ENCODE measurements at places on chromosomes 16 and 17.

DNA sequence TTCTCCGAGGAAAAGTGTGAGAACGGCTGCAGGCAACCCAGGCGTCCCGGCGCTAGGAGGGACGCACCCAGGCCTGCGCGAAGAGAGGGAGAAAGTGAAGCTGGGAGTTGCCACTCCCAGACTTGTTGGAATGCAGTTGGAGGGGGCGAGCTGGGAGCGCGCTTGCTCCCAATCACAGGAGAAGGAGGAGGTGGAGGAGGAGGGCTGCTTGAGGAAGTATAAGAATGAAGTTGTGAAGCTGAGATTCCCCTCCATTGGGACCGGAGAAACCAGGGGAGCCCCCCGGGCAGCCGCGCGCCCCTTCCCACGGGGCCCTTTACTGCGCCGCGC is at the start of gene ERBB2:
TSS of gene ERBB2 (plus strand) at position 247 of the 330 bp plus-strand sequence. CDS start 175 bp downstream, outside the sequence.
- DNase-seq = peak; percentile 83

- DNase-seq = no peak
Measured at GRCh38 chr17:55354941-55355340, 66.7 kb downstream of the MMD start.

- DNase-seq = peak; percentile 18
Measured at GRCh38 chr16:78925083-78925767, 675.3 kb downstream of the MAF start.

- DNase-seq = no peak
Measured at GRCh38 chr17:81404558-81405165, 9.4 kb downstream of the BAHCC1 start.

DNA sequence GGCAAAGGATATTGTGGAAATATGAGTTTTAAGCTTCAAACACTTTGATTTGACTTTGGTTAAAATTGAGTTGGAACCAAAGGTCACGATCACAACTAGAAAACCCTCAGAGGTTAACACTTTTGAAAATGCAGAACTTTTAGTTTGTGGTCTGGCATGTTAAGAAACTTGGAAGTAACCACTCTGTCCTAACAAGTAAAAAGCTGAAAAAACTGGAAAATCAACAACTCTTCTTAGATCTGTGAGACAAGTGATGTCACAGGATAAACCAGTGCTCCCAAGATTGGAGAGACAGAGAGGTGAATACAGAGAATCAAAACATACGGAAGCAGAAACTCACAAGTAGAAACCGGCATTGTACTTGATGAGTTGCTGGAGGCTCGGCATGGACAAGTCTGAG is 17.4 kb downstream of the MFSD6L start:
- no peak for DNase-seq

DNA sequence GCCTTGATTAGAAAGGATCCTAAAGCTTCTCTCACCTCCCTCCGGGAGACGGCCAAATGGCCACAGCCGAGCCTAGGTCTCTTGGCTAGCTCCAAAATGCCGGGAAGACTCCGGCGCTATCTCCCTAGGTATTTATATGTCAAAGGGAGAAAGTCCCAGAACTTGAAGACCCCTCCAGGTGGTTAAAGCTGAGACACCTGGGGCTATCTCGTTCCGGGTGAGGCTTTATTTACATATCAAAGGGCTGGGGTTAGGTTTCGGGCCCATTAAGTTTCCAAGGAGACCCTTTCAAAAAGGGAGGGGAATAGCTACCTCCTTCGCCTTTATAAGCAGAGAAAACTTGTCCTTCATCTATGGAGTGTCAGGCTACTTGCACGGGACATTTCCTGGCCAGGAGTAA is 70.9 kb upstream of the KIFC3 start:
- DNase-seq = no peak

DNA sequence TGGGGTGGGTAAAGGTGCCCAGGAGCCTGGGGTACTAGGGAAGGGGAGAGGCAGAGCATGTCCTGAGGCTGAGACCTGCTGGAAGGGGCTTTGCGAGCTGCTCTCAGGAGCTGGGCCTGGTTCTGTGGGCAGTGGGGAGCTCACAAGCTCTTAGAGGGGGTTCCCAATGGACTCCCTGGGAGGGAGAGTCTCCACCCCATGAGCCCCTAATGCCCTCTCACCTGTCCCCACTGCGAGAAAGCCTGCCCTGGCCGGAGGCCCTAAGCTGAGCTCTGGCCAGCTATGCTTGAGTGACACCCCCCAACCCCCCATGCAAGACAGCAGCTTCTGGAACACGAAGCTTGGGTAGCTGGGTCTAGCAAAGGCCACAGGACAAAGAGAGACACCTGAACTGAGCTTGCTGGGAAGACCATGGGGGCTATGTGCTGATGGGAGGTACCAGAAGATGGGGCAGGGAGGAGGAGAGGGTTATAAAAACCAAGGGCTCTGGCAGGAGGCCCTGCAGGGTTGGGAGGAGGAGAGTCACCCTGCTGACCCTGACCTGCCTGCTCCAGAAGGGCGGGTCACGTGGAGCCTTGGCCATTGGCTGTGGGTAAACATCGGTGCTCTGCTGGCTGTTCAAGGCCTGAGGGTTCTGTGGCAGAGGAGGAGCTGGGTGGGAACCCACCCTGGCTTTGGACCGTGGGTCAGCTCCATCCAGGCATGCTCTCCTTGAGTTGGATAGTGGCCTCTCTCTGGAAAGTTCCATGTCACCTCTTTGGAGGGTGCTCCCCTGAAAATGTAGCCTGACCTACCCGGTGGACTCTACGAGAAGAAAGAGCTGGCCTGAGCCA is 106.7 kb downstream of the RAB11FIP4 start:
- no peak for DNase-seq

- DNase-seq = no peak
Measured at GRCh38 chr16:82699260-82699659, 72.5 kb downstream of the CDH13 start.

DNA sequence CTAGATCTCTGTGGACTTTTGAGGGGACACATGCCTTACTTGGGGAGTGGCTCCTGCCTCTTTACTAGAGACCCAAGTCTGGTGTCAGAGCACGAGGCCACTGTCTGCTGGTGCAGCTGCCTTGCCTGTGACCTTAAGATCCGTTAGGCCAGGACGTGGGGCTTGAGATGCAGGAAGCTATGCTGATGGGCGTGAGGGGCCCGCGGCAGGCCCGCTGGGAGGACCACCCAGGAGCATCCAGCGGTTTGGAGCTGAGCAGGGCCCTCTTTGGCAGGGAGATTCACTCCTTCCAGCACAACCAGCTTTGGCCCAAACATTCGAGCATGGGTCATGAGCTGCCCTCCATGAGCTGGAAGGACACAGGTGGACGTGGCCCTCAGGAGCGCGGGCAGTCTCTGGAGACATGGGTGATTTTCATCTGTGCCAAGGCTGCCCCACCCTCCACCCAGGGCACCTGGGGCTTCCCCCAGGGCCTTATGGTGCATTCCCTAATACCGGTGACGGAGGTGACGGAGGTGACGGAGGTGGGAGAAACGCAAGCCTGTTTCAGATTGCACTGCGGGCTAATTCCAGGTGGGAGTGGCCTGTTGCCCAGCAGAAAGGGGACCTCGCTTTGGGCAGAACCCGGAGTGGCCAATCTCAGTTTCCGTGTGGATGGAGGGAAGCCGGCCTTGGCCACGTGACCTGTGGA is 12.7 kb downstream of the LGALS3BP start:
- DNase-seq = no peak

DNA sequence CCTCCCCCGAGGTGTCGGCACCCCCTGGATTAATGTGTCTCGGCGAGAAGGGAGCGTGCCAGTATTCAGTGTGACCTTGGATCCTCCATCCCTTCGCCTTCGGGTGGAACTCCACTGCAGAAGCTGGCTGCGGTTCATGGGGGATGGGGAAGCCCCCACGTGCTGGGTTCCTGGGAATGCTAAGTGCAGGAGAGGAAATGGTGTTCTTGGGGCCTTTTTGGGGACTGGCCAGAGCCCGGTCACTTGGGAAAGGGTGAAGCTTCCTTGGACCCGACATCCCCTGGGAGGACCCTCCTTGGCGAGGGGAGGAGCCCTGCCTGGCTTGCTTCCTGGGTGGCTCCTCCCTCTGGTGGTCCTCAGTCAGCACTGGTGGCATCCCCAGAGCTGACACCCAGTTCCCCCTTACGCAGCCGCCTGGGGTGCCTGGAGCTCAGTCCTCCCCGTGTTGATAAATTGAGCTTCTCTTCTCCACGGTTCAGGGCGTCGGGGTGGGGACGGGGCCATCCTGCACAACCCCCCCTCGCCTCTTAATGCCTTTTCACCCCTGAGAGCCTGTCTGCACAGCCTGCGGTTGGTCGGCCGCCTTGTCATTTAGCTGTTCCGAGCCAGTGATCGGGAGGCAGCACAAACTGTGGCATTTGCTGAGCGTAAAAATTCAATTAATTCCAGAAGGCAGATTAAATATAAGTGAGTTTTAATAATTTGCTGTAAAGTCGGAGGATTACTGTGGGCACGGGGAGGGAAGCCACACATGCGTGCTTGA is 30.7 kb upstream of the GSE1 start:
- no peak for DNase-seq

- DNase-seq = peak; percentile 8
Measured at GRCh38 chr17:79923974-79924638, 84.9 kb upstream of the CBX4 start.

DNA sequence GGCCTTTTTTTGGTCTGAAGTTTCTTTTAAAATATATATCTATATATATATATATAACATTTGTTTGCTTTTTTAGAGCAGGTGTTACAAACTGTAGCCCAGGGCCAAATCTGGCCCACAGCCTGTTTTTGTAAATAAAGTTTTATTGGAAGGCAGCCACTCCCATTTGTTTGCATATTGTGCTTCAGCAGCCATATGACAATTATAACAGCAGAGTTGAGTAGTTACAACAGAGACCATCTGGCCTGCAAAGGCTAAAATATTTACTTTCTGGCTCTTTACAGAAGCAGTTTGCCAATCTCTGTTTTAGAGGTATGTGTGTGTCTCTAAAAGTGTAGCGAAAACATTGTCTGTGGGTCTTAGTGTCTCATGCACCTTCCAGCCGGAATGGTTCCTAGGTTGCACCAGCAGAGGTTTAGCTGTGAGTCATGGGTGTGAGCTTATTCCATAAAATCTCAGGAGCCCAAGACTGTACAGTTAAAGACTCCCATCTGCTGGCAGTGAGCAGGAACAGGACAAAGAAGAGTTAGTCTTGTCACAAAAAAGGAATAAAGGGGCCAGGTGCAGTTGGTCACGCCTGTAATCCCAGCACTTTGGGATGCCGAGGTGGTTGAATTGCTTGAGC is 23.8 kb downstream of the LCMT1 start:
- no peak for DNase-seq

GRCh38 chr16:61042737-61043136 is 993.5 kb downstream of the CDH8 start:
- peak; percentile 0 for DNase-seq

GRCh38 chr16:21613361-21613760 is 14.0 kb downstream of the METTL9 start:
- no peak for DNase-seq

DNA sequence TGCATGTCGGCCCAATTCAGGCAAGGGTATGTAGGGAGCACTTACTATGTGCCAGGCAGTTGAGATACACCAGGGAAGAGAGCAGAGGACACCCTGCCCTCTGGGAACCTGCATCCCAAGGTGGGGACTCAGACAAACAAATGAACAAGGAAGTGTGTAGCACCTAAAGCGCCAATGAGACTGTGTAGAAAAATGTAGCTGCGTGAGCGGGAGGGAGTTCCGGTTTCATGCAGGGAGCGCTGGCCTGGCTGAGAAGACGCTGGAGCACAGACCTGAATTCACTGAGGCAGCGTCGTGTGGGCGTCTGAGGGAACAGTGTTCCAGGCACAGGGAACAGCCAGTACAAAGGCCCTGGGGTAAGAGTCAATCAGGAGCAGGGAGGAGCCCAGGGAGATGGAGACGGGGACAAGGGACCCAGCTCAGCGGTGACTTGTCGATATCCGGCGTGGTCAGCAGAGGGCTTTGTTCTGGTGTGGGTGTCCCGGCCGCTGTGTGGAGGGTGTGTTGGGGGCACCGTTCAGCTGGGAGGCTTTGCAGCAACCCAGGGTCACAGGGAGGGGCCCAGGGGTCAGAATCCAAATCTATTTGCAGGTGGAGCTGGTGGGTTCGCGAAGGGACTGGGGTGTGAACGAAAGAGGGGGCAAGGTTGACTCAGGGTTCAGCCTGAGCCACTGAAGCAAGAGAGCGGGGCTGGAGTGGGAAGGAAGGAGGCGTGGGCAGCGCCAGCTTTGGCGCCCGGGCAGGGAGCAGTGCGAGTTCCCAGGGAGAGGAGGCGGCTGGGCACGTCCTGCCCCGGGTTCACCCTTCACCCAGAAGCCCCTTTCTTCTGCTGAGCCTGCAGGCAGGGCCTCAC is 17.8 kb upstream of the OSGIN1 start:
- no peak for DNase-seq

DNA sequence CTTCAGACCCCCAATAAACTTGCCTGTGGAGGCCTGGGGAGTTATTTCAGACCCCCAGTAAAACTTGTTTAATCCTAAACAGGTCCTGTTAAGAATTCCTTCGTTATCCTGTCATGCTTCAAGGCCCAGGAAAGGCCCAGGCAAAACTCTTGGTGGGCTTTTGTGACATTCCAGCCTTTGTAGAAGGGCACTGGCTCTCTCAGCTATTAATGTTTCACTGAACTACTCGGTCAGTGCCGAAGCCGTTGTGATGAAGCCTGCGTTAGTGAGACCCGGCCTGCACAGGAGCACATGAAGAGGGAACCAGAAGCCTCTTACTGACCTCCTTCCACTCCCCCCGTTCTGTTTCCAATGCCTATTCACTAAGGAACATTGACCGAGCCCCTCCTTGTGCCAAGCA is 47.4 kb upstream of the PLCG2 start:
- DNase-seq = no peak

- DNase-seq = peak; percentile 55
Measured at GRCh38 chr16:12398029-12398682, 405.5 kb downstream of the CPPED1 start.

DNA sequence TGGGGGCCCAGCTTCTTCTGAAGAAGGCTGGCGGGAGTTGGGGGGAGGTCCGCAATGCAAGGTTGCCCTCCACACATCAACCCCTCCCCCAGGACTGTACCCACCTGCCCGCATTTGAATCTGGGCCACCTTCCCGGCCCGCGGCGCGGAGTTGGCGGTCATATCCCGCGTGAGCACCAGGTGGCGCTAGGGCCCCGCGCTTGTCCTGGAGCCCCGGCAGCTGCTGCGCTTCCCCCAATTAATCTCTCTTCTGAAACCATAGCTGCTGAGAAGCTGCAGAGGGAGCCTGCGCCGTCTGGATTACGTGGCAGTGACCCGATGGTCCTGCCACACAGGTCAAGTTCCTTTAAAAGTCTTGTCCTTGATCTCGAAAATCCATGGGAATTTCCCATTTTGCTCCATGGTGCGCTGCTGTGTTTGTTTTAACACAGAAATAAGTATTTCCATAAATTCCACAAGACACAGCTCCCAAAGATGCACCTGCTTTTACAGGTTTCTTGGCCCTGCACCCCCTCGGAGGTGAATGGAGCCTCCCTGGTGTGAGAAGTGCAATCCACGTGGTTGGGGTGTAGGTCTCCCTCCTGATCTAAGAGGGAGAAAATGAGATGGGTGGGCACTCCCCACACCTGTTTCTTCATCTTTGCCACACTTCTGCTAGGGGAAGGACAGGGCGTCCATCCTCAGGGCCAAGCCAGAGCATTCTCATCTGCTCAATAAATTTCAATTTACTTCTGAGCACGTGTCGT is 22.1 kb downstream of the COX4I1 start:
- DNase-seq = peak; percentile 83

DNA sequence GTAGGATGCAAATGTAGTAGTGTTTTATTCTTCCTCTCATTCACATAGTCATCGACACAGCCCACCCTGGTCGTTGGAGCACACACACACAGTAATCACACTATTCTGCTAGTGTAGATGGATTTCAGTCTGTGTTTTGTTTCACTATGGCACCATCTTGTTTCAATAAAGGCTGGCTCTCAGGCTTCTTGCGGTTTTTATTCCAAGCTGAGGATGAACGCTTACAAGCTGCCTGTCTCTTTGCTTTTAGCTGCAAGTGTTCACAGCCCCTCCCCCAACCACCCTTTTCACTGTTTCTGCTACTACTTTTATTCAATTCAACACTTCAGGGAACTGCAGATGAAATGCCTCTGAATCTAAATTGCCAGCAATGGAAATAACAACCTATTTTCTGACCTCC is 140.9 kb upstream of the PMFBP1 start:
- peak; percentile 45 for DNase-seq

All from muscle of back (tissue), 13 donors.